Activated T-cell treated with anti-CD3 and anti-CD28 coated beads for 48 hours (primary cell): ENCODE measurements at places on chromosomes 2 and 18.

DNA sequence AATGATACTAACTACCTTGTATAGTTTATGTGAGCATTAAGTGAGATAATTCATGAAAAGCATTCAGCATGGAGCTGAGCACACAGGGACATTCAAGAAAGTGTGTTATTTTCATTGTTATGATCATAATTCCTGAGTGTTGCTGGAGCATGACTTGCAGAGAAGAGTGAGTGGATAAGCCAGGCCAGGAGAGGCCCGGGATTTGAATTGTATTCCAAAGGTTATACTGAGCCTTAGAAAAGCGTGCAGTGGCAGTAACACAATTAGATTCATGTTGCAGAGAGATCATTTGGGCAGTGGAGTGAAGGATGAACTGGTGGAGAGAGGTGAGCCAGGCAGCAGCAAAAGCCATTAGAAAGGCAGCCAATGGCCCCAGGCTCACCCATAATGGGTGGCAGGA lies 142.9 kb upstream of the SH3BP4 start:
- no peak for DNase-seq

DNA sequence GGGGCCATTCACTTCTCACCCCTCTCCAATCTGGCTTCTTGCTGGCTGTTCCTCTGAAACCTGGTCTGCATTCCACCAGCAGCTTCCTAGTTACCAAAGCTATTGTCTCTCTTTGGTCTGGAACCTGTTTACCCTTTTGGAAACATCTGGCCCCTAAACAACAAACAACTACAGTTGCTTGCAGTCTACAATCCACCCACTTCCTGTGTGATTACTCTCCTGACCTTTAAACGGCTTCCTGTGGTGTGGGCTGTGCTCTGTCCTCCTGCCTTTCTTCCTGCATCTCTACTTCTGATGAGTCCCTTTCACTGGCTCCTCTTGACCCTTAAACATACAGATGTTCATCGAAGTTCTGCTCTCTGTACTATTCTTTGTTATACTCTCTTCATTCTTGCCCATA lies 303.8 kb downstream of the TDRD15 start:
- DNase-seq, result no peak

- DNase-seq, result no peak
These were observed 31.0 kb downstream of the SNORC start for GRCh38 chr2:232900811-232901735.

GRCh38 chr2:134713176-134713575 lies 5.6 kb downstream of the TMEM163 start:
- no peak for DNase-seq

- DNase-seq, result no peak
These were observed 552.9 kb downstream of the TDRD15 start for GRCh38 chr2:21676676-21677075.

DNA sequence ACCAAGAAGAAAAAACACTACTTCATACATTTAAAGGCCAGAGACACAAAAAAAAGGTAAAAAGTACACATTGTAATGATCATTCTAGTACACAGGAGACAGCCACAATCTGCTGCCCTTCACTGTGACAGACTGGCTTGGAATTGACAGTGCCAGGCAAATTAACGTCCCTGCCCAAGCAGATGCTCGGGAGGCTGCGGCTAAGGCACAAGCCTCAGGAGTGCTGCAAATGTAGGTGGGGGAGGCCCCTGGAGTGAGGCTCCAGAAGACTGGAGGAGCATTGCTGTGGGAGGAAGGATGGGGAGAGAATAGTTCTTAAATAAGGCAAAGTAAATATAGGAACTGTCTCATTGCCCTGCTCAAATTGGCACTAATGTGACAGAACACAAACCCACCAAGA lies 18.6 kb downstream of the ERCC3 start:
- no peak for DNase-seq

GRCh38 chr2:85852937-85853498 lies 35.8 kb downstream of the ST3GAL5 start:
- DNase-seq, result peak; percentile 25

DNA sequence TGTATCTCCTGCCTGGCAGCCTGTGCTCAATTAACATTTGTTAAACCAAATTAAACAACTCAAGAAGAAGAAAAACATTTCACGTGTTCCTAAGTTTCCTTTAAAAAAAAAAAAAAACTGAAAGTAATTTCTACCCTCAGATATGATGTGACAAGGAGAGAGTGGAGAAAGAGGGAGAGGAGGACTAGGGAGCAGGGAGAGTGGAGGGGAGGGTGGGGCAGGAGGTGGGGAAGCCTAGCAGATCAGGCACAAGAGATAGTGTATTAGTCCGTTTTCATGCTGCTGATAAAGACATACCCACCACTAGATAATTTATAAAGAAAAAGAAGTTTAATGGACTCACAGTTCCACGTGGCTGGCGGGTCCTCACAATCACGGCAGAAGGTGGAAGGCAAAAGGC lies 46.4 kb downstream of the CYP1B1 start:
- DNase-seq, result no peak

DNA sequence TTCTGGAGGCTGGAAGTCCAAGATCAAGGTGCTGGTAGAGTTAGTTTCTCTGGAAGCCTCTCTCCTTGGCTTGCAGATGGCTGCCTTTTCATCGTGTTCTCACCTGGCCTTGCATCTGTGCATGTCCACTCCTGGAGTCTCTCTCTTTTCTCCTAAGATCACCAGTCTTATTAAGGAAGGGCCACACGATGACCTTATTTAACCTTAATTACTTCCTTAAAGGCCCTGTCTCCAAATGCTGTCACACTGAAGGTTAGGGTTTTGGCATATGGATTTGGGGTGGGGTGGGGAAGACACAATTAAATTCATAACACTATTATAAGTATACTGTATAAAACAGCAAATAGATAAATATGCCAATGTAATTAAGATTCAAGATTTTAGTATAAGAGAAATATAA lies 402.4 kb upstream of the HS6ST1 start:
- no peak for DNase-seq

GRCh38 chr18:8286303-8286702 lies 322.9 kb upstream of the RAB12 start:
- no peak for DNase-seq

DNA sequence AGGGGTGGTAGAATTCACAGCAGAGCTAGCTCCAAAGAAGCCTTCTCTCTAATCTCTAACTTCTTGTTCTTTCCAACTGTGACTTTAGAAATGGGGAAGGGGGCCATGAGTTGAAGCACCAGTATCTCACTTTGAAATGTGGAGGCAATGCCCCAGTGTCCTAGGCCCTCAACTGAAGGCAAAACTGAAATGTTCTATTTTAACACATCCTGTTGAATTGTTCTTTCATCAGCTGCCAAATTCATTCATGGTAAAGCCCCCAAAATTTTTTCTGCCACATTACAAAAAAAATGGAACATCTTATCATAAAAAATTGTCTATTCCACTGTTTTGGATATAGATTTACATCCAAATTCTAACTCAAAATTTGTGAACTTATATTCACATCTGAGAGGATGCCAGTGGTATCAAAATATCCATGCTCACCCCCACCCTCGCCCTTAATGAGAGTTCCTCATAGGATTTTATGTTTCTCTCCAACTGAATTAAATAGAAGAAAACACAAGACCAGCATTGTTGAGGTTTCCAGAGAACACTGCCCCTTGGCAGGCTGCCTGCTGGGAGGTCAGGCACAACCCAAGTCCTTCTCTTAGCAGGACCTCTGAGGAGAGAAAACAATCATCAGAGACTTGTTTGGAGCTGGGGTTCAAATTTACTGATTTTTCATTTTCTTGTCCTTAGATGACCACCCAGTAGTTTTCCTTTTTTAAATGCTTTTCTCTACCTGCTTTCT lies 147.4 kb upstream of the PGAP1 start:
- DNase-seq, result no peak

DNA sequence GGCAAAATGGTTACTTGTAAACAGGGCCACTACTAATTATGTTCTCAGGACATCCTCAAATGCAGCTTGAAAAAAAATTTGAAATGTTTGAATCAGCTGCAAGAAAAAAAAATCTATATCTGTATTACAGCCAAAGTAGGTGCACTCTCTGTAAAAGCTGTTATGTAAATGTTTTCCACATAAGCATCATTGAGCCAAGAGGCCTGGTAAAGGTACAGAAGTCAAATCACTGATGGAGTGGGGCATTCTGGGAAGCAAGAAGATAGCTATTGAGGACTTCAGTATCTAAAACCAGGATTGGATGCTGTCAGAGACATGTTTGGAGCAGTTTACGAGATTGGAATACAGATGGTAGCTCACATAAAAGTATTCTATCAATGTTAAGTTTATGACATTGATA lies 80.3 kb downstream of the MAPRE2 start:
- DNase-seq, result no peak

DNA sequence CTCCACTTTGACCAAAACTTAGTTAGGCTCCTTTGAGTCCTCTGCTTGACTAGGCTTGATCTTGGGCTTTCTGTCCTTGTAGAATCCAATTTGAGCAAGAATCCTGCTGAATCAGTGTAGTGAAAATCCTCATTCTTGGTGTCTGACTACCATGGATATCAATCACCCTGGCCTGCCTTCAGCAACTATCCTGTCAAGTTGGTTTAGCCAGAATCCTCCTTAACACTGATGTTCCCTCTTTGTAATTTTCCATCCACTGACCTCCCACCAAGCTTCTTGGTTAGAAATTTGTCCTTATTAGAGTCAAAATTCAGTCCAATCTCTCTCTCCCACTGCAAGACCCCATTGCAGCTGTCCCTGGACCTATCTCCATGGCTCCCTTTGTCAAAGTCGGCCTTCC lies 494 bp upstream of the RBM45 start:
- DNase-seq, result no peak
